ENCODE measurements at places on chromosomes 1 and 21. TPM values are rescaled to one million over a fixed set of nuclear protein-coding genes. Genes with fewer than 3 reads are reported as not detected.
A peak's percentile ranks its signal among the peaks of the same experiment; 100 is the strongest.

- no peak overlapping the region for H3K27ac ChIP-seq
- no peak overlapping the region for H3K4me3 ChIP-seq
- H3K27me3 ChIP-seq = no peaks in the 10 kb centered on the region
- DNase-seq = no peak
- peaks cover 14% of the 10 kb centered on the region for H3K4me1 ChIP-seq
- no peaks in the 10 kb centered on the region for H3K36me3 ChIP-seq
Observed at GRCh38 chr1:5834477-5835178, 157.6 kb downstream of the NPHP4 start.

DNA sequence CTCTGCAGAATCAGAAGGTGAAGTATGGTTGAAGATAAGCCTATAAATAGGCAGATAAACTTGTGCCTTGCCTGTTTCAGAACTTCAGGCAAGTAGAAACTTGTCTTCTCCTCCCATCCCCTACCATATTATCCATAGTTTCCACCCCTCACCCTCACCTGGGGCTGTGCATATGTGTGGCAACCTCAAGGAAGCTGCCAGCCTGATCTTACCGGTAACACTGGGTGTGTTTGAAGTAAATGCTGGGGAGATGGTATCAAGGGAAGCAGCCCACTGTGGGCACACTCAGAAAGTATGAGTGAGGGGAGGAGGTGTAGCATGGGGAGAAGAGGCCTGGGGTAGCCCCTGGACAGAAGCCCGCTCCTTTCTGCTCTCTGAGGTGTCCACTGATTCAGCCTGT, 14.5 kb downstream of the VANGL2 start:
- no peak for DNase-seq
- no peak overlapping the region for H3K4me3 ChIP-seq
- H3K27me3 ChIP-seq = no peaks in the 10 kb centered on the region
- peaks cover 49% of the 10 kb centered on the region for H3K36me3 ChIP-seq
- H3K4me1 ChIP-seq = peaks cover 34% of the 10 kb centered on the region
- no peak overlapping the region for H3K27ac ChIP-seq

DNA sequence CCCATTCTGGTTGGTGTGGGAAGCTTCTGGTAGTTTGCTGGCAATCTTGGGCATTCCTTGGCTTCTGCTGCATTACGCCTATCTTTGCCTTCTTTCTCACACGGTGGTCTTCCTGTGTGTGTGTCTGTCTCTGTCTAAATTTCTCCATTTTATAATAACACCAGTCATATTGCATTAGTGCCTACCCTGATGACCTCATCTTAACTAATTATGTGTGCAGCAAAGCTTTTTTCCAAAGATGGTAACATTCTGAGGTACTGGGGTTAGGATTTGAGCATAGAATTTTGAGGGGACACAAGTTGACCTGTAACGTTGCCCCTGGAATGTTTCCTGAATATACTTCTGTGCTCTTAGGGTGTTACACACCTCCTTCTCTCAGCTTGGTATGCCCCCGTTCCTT, 77.1 kb downstream of the DYRK1A start:
- H3K4me1 ChIP-seq = no peaks in the 10 kb centered on the region
- no peaks in the 10 kb centered on the region for H3K27me3 ChIP-seq
- no peak overlapping the region for H3K4me3 ChIP-seq
- no peak for DNase-seq
- H3K27ac ChIP-seq = no peak overlapping the region

DNA sequence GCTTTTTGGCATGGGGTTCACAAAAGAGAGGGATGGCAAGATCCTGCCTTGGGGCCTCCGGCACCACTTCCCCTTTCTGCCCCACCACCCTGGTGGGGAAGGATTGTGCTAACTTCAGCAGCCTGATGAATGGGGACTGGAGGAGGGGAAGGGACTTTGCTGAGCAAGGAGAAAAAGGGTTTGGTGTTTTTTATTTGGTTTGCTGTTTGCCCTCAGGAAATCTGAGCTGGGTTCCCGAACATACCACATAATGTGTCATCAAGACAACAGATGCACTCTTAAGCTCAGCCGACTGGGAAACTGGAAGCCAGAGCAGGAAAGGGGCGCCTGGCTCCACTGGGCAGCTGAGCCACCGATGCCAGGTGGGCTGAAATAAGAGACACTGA, 19.8 kb downstream of the OLFML2B start:
- DNase-seq = no peak
- no peak overlapping the region for H3K4me3 ChIP-seq
- no peaks in the 10 kb centered on the region for H3K4me1 ChIP-seq
- no peaks in the 10 kb centered on the region for H3K36me3 ChIP-seq
- no peaks in the 10 kb centered on the region for H3K27me3 ChIP-seq
- H3K27ac ChIP-seq = no peak overlapping the region

GRCh38 chr1:19799230-19800075, at the start of gene TMCO4:
Gene TMCO4, minus strand, starts transcription at chr1:19799916. Its CDS starts 19,158 bp downstream, at chr1:19780758.
- no peaks in the 10 kb centered on the region for H3K36me3 ChIP-seq
- peaks cover 9% of the 10 kb centered on the region for H3K4me1 ChIP-seq
- H3K4me3 ChIP-seq = peak within 1 kb of the TSS; percentile 52
- peak within 1 kb of the TSS; percentile 3 for H3K27ac ChIP-seq

GRCh38 chr1:14987829-14988603, 165.5 kb upstream of the TMEM51 start:
- H3K36me3 ChIP-seq = no peaks in the 10 kb centered on the region
- H3K4me1 ChIP-seq = peaks cover 14% of the 10 kb centered on the region

DNA sequence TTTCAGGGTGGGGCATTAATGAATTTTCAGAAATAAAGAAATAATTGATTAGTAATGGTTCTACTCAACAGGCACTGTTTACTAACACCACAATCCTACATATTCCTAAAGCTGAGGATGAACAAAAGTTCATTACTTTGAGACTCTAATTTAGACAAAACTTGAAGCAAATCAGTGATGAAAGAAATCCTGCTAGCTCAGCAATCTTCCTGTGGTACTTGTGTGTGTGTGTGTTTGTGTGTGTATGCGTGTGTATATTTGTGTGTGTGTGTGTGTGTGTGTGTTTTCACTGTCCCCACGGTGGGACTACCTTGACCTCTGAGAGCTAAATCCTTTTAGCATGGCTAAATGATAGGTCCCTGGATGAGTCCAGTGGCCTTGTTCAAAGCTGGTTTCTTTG, 48.5 kb upstream of the RAB3GAP2 start:
- H3K4me1 ChIP-seq = peaks cover 3% of the 10 kb centered on the region
- H3K4me3 ChIP-seq = no peak overlapping the region
- no peak overlapping the region for H3K27ac ChIP-seq
- no peak for DNase-seq

GRCh38 chr1:25695090-25695770, 78.6 kb downstream of the MAN1C1 start:
- no peak for DNase-seq
- no peaks in the 10 kb centered on the region for H3K36me3 ChIP-seq

DNA sequence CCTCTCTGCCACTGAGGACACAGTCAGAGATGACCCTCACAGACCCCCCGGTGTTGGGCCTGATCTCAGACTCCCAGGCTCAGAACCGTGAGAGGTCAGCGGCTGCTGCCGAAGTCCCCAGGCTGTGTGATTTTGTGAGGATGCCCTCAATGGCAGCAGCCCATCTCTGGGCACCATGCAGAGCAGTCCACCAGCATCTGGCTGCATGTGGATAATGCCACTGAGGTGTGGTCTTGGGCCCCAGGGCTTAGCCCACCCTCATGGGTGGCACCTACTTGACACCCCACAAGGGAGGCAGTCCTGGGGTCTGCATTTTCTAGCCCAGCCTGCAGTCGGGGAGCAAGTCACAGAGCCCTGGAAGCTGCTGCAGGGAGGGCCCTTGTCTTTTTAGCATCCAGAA, 5.5 kb upstream of the ACTRT2 start:
- no peak overlapping the region for H3K4me3 ChIP-seq
- H3K27me3 ChIP-seq = peaks cover 4% of the 10 kb centered on the region
- DNase-seq = no peak
- peaks cover 53% of the 10 kb centered on the region for H3K4me1 ChIP-seq

The ACTA1 gene
- 1.7 TPM for total RNA-seq

The AKIRIN1 gene
- total RNA-seq = 76.5 TPM
